Stimulated activated CD8-positive, alpha-beta memory T cell treated with anti-CD3 and anti-CD28 coated beads, Interleukin-15, amount 100 ng/mL, for 48 hours (primary cell): ENCODE measurements at places on chromosomes 16 and 17.

DNA sequence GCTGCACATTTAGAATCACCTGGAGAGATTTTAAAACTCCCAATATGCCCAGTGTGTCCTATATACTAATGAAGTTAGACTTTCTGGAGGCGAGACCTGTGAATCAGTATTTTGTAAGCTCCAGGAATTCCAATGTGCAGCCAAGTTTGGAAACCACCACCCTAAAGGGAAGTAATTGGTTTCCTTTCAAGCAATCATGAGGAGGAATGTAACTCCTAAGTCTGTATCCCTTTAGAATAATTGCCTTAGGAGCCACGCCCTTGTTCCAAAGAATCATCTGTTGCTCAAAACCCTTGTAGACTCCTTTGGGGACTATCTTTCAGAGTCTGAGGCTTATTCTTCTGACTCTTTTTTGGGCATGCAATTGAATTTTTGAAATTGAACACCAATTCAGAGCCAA is 84.4 kb downstream of the DNAH9 start:
- no peak for DNase-seq

DNA sequence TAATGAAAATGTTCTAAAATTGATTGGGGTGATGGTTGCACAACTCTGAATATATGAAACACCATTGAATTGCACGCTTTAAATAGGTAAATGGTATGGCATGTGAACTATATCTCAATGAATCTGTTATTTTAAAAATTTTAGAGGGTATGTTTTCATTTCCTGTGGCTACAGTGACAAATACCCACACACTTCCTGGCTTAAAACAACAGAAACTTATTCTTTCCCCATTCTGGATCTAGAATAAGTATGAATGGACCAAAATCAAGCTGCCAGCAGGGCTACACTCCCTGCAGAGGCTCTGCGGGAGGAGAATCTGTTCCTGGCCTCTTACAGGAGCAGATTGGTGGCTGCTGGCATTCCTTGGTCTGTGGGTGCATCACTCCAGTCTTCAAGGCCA is 11.3 kb upstream of the PECAM1 start:
- no peak for DNase-seq

DNA sequence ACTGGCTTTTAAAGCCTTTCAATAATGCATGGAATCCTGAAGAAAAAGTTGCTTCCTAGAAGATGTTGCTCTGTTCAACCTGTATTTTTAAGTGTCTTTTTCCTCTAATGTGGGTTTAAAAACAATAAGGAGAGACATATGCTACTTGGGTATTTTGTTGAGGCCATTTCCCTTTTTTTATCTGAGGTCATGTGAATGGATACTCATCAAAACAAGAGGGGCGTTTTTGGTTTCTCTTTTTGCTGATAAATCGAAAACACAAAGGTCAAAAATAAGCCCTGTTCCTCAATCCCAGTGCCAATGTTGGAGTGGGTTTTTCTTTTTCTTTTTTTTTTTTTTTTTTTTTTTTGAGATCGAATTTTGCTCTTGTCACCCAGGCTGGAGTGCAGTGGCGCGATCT is 468.0 kb upstream of the RBFOX1 start:
- no peak for DNase-seq

GRCh38 chr17:80955078-80955477 is 36.6 kb upstream of the CHMP6 start:
- no peak for DNase-seq

GRCh38 chr17:82402865-82403264 is 15.3 kb upstream of the HEXD start:
- DNase-seq: no peak

- no peak for DNase-seq
Measured at GRCh38 chr16:89453501-89454321, 36.6 kb downstream of the ANKRD11 start.

DNA sequence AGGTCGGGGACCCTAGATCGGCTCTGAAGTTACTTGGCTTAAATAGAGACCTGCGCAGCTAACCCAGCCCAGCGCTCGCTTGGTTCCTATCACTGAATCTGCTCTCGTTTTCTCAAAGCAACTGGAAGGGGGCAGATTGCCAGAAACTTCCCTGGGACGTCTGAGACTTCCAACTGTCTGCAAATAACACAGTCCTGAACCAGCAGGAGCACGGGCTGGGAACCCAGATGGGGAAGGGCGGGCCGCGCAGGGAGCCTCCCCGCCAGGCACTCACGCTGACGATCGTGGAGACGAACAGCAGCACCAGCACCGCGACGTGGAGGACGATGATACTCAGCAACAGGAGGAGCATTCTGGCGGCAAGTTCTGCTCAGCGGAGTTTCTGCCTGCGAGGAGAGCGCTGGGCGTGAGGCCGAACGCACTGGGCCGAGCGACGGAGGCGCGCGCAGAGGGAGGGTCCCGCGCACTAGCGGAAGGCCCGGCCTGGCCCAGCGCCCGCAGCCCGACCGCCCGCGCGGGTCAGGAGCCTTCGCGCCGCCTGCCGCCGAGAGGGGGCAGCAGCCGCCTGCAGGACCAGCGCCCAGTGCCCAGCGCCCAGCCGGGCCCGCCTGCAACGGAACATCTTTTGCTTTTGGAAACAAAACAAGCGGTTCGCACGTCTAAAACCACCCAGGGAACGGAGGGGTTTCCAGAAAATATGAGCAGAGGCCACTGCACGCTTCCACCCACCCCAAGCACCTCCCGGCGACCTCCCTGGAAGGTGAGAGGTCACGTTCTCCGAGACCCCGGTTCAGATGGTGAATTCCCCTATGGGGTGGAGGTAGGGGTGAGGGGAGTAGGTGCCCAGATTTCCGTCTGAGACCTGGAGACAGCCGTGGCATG is 4.5 kb downstream of the PMP22 start:
- peak; percentile 50 for DNase-seq

- no peak for DNase-seq
Measured at GRCh38 chr17:78166416-78166815, 2.0 kb upstream of the SYNGR2 start.

DNA sequence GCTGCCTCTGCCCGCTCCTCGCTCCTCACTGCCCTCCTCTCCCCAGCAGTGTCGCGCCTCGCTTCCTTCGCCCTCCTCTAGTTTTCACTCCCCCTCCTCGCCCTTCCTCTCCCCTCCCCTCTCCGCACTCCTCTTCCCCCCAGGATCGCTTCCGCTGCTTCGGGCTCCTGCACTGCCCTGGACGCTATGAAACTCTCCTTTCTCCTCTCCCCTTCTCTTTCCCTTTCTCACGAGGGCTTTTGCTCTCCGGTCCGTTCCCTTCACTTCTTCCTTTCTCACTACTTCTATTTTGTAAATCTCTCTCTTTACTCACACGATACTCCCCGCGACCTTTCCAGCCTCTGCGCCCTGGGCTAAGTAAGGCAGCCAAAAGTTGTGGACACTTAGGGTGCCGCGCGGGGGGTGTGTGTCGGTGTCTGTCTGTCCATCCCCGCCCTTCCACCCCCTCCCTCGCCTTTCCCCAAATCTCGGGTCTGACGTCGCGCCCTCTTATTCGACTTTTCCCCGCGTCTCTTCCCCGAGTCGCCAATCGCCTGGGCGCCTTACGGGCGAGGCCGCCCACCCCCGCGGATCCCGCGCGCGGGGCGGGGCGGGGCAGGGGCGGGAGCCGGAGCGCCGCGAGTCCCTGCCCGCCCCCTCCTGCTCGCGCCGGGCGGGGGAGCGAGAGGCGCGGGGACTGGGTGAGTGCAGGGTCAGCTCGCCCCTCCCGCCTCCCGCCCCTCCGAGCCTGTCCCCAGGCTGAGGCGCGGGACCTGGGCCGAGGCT is at the start of gene IRX3:
Gene IRX3, minus strand, starts transcription at position 422 of the 765 bp plus-strand sequence. CDS start 737 bp downstream, outside the sequence.
- DNase-seq: no peak

GRCh38 chr16:64773184-64773583 is 348.7 kb downstream of the CDH11 start:
- no peak for DNase-seq

- no peak for DNase-seq
Measured at GRCh38 chr16:19642501-19642900, 75.5 kb downstream of the KNOP1 start.

- DNase-seq: no peak
Measured at GRCh38 chr16:380762-381011, 1.1 kb downstream of the PGAP6 start.

GRCh38 chr16:47664653-47665325 is 203.7 kb downstream of the PHKB start:
- DNase-seq: no peak
